Nephron progenitor cell (in vitro differentiated cells): ENCODE measurements at places on chromosomes 4 and X.

DNA sequence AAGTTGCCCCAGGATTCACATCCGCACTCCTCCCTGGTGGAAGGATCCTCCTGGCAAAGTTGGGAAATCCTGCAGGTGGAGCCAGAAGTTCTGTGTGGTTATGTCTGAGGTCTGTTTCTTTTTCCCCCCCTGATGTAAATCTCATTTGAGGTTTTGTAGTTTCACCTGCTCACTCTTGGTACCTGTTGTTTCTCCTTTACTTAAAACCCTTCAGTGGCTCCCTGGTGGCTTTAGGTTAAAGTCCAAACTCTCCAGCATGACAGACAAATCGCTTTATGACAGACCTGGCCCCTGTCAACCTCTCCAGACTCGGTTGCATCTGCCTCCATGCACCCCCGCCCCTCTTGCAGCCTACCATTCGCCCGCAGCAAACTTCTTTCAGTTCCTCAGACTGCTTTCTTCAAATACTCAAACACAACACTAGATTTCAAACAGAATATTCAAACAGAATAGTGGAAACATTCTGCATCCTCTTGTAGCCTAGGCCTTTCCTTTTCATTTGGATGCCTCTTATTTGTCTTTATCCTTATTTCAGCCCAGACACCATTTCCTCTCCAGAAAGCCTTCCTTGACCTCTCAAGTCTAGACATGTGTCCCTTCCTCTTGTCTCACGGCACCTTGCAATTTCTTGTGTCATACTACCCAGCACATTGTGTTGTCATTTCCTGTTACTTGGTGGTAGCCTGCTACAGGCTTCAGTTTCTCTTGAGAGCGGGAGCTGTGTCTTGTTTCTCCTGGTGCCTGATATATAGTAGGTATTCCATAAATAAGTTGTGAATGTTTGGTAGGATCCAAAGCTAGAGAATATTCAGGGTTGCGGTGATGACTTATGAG, 24.8 kb downstream of the IL13RA1 start:
- DNase-seq, result no peak

DNA sequence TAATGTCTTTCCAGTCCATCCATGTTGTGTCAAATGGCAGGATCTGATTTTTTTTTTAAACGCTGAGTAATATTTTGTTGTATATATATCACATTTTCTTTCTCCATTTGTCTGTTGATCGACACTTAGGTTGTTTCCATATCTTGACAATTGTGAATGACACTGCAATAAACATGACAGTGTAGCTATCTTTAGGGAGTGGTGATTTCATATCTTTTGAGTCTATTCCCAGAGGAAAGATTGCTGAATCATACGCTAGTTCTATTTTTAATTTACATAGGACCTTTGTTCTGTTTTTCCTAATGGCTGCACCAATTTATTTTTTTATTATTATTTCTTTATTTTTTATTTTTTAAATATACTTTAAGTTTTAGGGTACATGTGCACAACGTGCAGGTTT, 470.7 kb downstream of the CCSER1 start:
- no peak for DNase-seq

DNA sequence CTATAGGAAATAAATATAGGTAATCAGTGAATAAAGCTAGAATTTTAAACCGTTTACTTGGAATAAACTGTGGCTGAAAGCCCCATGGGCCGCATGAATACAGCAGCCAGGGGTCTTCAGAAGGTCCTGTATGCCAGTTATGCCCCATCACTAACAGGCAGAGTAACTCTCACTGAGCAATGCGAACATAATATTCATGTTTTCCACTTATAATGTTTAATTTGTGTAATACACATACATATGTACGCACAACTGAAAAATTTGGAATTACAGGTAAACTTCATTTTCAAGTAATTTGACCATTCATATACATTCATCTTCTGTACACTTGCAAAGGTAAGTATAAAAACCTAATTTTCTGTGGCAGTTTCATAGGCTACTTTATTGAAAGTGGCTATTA, 526.2 kb upstream of the ATOH1 start:
- DNase-seq, result no peak

GRCh38 chrX:39891781-39892180, 206.0 kb downstream of the BCOR start:
- DNase-seq, result no peak

DNA sequence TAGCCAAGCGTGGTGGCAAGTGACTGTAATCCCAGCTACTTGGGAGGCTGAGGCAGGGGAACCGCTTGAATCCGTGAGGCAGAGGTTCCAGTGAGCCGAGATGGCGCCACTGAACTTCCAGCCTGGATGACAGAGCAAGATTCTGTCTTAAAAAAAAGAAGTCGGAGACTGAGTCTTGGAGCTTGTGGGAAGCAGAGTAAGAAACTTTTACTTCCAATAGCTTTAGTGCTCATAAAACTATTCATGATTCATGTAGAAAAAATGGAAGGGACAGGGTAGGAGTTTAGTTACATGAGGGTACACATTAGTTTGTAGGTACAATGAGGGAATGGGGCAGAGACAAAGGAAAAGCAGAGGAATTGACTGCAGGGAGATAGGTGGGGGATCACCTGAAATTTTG, 19.3 kb downstream of the RAP2C start:
- no peak for DNase-seq

DNA sequence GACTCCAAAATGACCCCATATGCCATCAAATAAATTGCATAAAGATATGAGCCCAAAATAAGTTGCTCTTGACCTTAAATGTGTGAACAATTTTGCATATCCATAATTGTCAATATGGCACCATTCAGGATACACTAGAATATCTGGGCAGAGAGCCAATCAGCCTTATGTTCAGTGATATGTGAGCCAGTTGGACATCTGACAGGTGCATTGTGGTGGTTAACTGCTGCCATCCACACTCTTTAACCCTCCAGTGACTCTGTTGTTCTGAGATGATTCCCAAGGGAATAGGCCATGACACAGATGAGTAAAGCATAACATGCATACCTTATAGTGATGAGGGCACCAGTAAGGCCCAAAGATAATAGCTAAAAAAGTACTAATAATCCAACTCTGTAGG, 500.1 kb downstream of the PCDH18 start:
- DNase-seq, result no peak

DNA sequence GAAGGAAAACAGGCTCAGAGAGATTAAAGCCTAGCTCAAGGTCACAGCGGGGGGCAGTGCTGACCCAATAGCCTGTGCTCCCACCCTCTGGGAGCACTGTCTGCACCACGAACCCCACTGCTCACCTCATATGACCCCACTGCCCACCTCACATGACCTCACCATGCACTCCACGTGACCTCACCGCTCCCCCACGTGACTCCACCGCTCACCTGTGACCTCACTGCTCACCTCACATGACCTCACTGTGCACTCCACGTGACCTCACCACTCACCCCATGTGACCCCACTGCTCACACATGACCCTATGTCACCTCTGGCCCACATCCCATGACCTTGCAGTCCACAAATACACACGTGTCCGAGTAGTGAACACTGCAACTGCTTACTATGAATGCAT, 55.4 kb downstream of the ACOX3 start:
- no peak for DNase-seq

GRCh38 chr4:19650903-19651864, 600.5 kb upstream of the SLIT2 start:
- DNase-seq, result no peak

DNA sequence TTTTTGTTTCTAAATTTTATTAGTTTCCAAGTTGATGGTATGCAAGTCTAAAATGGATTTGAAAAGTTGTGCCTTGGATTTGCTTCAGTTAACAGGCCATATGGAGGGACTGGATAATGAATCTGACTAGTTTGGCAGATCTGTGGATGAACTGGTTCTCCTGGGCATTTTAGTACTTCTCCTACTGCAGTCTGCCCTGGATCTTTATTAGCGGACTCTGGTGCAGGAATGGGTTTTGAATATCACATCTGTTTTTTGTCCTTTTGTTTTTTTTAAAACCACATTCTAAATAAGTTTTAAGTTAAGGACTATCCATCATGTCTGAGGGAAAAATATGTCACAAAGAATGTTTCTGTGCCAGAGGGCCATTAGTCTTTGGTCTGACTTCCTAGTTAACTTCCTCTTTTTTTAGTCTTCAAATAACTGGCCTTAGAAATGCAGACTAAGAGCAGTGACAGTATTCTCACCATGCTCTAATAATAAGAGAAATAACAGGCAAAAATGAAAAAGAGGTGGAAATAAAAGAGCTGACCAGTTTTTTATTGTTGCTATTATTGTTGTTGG, 13.9 kb upstream of the DCK start:
- no peak for DNase-seq

DNA sequence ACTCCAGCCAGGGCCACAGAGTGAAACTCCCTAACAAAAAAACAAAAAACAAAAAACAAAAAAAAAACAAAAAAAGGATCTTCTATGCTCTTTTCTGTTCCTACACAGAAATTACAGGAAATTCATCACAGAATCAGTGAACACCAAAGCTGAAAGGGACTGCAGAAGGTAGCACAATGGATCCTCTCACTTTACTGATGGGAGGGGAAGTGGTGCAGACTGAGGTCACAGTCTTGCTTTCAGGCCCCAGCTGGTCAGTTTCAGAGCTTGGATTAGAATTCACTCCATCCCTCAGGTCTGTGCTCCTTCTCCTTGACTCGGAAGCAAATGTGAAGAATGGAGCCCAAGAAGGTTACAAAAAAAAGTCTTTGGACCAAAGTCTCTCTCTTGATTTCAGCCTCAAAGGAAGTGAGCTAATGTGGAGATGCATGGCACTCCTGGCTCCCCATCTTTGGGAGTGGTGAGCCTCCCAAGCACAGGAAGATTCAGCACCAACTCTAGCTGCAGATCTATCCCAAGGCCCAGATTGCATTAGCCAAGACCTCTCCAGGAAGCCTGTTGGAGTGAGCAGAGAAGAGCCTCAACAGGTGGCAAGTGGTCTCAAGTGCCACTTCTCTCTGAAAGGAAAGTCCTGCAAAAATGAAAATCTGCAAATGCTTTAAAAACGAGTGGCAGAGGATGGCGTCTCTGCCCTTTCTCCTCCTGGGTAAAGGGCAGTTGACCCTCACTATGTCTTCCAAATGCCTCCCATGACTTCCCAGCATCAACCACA, 176.0 kb downstream of the MAML3 start:
- DNase-seq, result no peak

DNA sequence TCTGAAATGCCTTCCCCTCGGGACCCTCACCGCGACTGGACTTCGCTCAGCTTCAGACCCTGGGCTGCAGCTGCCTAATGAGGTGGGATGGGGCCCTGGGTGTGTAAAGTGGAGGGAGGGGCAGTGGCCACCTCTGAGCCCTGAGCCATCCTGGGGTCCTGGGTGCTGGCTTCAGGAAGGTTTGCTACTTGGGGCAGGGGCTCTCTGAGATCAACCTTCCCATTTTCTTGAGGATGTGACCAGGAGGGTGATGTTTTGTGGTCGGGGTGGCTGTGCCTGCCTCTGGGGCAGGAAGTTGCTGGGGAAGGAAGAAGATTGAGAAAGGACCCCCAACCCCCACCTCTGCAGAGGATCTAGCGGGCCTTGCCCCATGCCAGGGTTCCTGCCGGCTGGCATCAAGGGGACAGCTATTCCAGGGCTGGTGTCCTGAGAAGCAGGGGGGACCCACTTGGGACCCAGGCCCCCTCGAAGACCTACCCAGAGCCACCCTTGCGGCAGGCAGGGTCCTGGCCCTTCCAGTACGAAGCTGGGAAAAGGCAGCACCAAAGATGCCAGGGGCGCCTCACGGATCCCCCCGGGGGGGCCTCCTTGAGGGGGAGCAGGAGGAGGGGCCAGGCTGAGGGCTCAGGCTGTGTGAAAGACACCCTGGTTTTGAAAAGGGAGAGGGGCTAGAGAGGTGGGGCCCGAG, 6.5 kb downstream of the SH3BP2 start:
- DNase-seq, result peak; percentile 12

DNA sequence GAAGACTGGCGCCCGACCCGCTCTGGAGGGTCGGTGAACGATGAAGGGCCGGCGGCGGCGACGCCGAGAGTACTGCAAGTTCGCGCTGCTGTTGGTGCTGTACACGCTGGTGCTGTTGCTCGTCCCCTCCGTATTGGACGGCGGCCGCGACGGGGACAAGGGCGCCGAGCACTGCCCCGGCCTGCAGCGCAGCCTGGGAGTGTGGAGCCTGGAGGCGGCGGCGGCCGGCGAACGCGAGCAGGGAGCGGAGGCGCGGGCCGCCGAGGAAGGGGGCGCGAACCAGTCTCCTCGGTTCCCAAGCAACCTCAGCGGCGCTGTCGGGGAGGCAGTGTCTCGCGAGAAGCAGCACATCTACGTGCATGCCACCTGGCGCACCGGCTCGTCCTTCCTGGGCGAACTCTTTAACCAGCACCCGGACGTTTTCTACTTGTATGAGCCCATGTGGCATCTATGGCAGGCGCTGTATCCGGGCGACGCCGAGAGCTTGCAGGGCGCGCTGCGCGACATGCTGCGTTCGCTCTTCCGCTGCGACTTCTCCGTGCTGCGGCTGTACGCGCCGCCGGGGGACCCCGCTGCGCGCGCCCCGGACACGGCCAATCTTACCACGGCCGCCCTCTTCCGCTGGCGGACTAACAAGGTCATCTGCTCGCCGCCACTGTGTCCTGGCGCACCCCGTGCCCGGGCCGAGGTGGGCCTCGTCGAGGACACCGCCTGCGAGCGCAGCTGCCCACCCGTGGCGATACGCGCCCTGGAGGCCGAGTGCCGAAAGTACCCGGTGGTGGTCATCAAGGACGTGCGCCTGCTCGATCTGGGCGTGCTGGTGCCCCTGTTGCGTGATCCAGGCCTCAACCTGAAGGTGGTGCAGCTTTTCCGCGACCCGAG, 568 bp downstream of the CHST7 start:
- DNase-seq, result peak; percentile 44

GRCh38 chr4:8405516-8405875, 35.0 kb downstream of the ACOX3 start:
- no peak for DNase-seq

DNA sequence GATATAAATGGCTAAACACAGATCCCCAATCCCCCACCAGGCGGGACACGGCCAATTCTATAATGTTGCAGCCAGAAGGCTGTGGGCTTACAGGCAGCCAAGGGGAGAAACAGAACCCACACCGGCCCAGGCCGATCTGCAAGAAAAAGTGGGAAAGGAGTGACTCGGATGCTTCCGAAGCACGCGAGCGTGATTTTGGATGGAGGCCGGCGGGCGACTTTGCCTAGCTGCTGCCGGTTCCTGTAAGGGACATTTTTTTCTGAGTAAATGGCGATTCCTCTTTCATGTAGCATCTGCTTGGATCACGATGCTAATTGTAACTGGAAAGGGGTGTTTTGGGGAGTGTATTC, 470.2 kb downstream of the PCDH19 start:
- DNase-seq, result no peak

DNA sequence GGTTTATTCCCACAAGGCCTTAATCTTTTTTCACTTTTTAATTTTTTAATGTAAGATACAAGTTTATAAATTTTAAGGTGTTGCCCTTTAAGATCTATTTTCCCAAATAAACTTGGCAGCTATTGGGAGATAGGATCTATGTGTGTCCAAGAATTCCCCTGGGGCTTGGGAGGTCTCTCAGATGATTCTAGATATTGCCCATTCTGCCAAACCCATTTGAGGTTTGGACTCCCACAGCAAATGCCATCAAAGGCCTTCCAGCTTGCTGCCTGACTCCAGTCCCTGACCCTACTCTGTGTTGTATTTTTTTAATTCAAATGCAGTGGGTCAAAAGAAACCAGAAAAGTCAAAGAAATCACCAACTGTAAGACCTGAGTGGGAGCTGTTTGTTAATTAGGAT, 120.0 kb upstream of the CHRDL1 start:
- DNase-seq, result no peak

GRCh38 chr4:173019664-173020063, 148.9 kb upstream of the GALNT7 start:
- DNase-seq, result no peak

- no peak for DNase-seq
Measured at GRCh38 chr4:128350449-128351045, 62.9 kb upstream of the PGRMC2 start.
